ENCODE measurements at places on chromosomes 7 and 10. TPM values are rescaled to one million over a fixed set of nuclear protein-coding genes. Genes with fewer than 3 reads are reported as not detected.

The CDK14 gene
- total RNA-seq, result 1.2 TPM

The FGFR2 gene
- 0.54 TPM for total RNA-seq

The SYT15 gene
- 0.17 TPM for total RNA-seq

The GIMAP4 gene
- not detected for total RNA-seq

The EBLN1 gene
- not detected for total RNA-seq
